ENCODE measurements at places on chromosomes 12 and 14. TPM values are rescaled to one million over a fixed set of nuclear protein-coding genes. Genes with fewer than 3 reads are reported as not detected.

Gene OVCH1
- not detected for total RNA-seq

DNA sequence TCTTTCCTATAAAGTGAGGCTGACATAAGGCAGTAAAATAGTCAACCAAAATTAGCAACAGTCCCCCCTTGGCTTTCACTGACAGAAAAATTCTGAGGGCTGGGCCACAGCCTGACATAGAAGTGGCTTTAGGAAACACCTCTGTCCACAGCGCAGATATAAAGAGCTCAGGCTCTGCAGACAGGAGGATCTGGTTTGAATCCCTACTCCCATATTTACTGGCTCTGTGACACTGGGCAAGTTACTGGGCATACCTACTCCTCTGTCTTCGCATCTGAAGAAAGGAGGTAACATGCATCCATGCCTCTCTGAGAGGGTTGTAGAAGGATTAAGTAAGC, 95.3 kb downstream of the STXBP6 start:
- no peak for DNase-seq
- H3K27ac ChIP-seq, result no peak overlapping the region
- no peaks in the 10 kb centered on the region for H3K27me3 ChIP-seq
- H3K36me3 ChIP-seq, result no peaks in the 10 kb centered on the region
- no peaks in the 10 kb centered on the region for H3K4me1 ChIP-seq

Gene TAS2R20
- total RNA-seq, result 1.6 TPM

- H3K27me3 ChIP-seq, result peaks cover 3% of the 10 kb centered on the region
- no peaks in the 10 kb centered on the region for H3K36me3 ChIP-seq
- no peaks in the 10 kb centered on the region for H3K4me1 ChIP-seq
- DNase-seq, result peak; percentile 24
These were observed 1.3 kb downstream of the NKX2-8 start for GRCh38 chr14:36580856-36581831.

GRCh38 chr14:32419429-32419828, 90.3 kb downstream of the AKAP6 start:
- H3K27ac ChIP-seq, result no peak overlapping the region
- no peak for DNase-seq
- no peaks in the 10 kb centered on the region for H3K27me3 ChIP-seq
- no peaks in the 10 kb centered on the region for H3K4me1 ChIP-seq
- no peaks in the 10 kb centered on the region for H3K36me3 ChIP-seq

DNA sequence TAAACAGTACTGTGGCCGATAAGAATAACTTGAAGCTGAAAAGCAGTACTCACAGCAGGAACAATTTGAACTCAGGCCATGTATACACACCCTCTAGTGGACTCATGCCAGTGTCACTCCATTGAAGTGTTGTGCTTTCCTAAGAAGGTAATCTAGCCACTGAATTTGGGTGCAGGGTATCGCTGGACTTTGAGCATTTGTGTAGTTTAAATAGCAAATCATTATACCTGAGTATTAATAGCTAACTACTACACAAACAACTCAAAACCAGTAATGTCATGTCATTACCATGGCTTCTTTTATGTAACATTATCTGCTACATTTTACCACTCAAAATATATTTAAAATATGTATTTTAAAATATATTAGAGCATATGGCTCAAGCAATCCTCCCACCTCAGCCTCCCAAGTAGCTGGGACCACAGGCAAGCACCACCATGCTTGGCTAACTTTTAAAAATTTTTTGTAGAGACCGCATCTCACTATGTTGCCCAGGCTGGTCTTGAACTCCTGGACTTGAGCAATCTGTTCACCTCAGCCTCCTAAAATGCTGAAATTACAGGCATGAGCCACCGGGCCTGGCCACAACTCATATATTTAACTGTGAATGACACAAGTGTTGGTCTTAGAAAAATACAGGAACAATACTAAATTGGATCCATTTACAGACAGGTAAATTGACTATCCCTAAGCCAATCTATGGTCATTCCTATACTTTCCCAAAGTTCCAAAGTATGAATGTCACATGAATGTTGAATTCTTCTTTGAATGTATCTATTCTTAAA, 25.6 kb upstream of the ARID4A start:
- no peak for DNase-seq
- H3K36me3 ChIP-seq, result peaks cover 8% of the 10 kb centered on the region
- no peak overlapping the region for H3K4me3 ChIP-seq

DNA sequence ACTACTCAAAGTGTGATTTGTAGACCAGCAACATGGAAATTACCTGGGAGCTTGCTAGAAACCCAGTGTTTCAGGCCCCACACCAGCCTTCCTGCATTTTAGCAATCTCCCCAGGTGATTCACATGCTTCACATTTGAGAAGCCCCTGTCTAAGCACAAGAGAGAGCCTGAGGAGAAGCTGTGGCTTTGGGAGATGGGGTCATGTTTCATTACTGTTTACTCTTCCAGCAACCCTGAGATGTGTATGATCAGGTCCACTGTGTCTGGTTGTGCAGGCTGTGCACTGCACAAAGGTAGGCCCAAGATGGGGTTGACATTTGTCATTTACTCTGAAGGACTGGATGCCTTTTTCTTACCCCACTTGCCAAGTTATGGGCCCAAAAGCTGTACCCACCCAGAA, 190.1 kb downstream of the SLC41A2 start:
- H3K27me3 ChIP-seq, result no peaks in the 10 kb centered on the region
- no peak overlapping the region for H3K27ac ChIP-seq

- DNase-seq, result no peak
- H3K4me1 ChIP-seq, result no peaks in the 10 kb centered on the region
- no peaks in the 10 kb centered on the region for H3K36me3 ChIP-seq
- H3K27me3 ChIP-seq, result no peaks in the 10 kb centered on the region
- no peak overlapping the region for H3K27ac ChIP-seq
These were observed 5.2 kb upstream of the LMO3 start for GRCh38 chr12:16611146-16611545.

Gene TCL1B
- total RNA-seq, result not detected

GRCh38 chr12:48601013-48601756, 31.3 kb upstream of the LALBA start:
- H3K36me3 ChIP-seq, result no peaks in the 10 kb centered on the region
- no peak overlapping the region for H3K27ac ChIP-seq
- peaks cover 5% of the 10 kb centered on the region for H3K27me3 ChIP-seq
- H3K4me1 ChIP-seq, result no peaks in the 10 kb centered on the region
- no peak for DNase-seq

Gene ABCC9
- total RNA-seq, result not detected

Gene CLBA1
- 1.1 TPM for total RNA-seq

- no peak overlapping the region for H3K27ac ChIP-seq
- H3K4me1 ChIP-seq, result no peaks in the 10 kb centered on the region
- DNase-seq, result no peak
- no peaks in the 10 kb centered on the region for H3K36me3 ChIP-seq
- no peak overlapping the region for H3K4me3 ChIP-seq
- no peaks in the 10 kb centered on the region for H3K27me3 ChIP-seq
These were observed 72.0 kb upstream of the SEL1L start for GRCh38 chr14:81605660-81606059.

- H3K4me3 ChIP-seq, result no peak overlapping the region
- H3K27me3 ChIP-seq, result no peaks in the 10 kb centered on the region
- no peak overlapping the region for H3K27ac ChIP-seq
- peaks cover 8% of the 10 kb centered on the region for H3K4me1 ChIP-seq
- peaks cover 11% of the 10 kb centered on the region for H3K36me3 ChIP-seq
- DNase-seq, result no peak
These were observed 17.1 kb downstream of the TMBIM4 start for GRCh38 chr12:66152732-66153131.

Gene LIN7A
- not detected for total RNA-seq

Gene CCDC177
- total RNA-seq, result not detected

DNA sequence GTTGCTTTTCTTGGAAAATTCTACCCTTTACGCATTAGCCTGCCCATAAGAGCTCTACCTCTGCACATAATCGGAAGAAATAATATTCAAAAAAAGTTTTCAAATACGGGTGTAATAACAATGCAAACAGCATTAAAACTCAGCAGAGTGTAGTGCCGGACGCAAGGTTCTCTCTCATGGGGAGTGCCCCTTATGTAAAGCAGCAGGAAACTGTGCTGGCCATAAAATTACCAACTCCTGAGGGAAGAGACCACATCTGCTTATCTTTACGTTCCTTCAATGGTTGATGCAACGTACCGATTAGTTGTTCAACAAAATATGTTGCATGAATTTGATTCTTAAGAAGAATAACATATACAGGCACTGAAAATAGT, 118.7 kb upstream of the TMCC3 start:
- H3K36me3 ChIP-seq, result no peaks in the 10 kb centered on the region
- H3K4me3 ChIP-seq, result no peak overlapping the region
- H3K27ac ChIP-seq, result no peak overlapping the region
- no peaks in the 10 kb centered on the region for H3K27me3 ChIP-seq
- H3K4me1 ChIP-seq, result no peaks in the 10 kb centered on the region

- DNase-seq, result peak; percentile 56
- H3K36me3 ChIP-seq, result peaks cover 29% of the 10 kb centered on the region
- H3K4me1 ChIP-seq, result peaks cover 4% of the 10 kb centered on the region
- peak overlapping the region; percentile 33 for H3K27ac ChIP-seq
These were observed 14.7 kb downstream of the CPSF6 start for GRCh38 chr12:69254046-69254445.

Gene TMEM132D
- total RNA-seq, result not detected

- H3K4me1 ChIP-seq, result no peaks in the 10 kb centered on the region
- DNase-seq, result no peak
- no peak overlapping the region for H3K4me3 ChIP-seq
- no peaks in the 10 kb centered on the region for H3K27me3 ChIP-seq
- no peak overlapping the region for H3K27ac ChIP-seq
- H3K36me3 ChIP-seq, result no peaks in the 10 kb centered on the region
These were observed 115.3 kb upstream of the NAP1L1 start for GRCh38 chr12:76199808-76200207.

Gene HECTD4
- total RNA-seq, result 47.9 TPM

DNA sequence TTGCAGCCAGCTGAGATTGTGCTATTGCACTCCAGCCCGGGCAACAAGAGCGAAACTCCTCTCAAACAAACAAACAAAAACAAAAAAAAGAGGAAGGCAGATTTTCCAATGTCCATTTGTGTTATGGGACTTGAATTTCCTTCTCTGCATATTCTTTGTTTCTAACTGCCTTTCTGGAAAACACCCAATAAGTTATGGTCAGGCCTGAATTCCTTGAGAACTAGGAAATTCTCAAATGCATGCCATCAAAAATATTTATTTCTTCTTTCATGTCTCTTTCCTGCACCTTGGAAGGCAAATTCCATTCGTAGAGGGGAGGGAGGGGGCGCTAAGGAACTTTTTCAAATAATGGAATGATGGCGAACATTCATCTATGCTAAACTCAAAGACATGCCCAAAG, 117.6 kb upstream of the TMCC3 start:
- no peak for DNase-seq
- H3K27ac ChIP-seq, result no peak overlapping the region
- H3K27me3 ChIP-seq, result no peaks in the 10 kb centered on the region
- no peaks in the 10 kb centered on the region for H3K4me1 ChIP-seq
- H3K4me3 ChIP-seq, result no peak overlapping the region

Gene LHX5
- not detected for total RNA-seq

DNA sequence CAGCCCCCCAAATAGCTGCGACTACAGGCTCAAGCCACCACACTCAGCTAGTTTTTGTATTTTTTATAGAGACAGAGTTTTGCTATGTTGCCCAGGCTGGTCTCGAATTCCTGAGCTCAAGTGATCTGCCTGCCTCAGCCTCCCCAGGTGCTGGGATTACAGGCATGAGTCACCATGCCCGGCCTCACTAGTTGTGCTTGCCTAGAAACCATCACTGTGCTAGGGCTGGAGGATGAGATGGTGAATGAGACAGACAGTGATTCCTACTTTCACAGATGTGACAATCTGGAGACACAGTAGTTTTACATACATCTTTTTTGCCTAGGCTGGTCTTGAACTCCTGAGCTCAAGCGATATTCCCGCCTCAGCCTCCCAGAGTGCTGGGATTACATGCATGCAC, 7.5 kb upstream of the MSI1 start:
- no peak overlapping the region for H3K4me3 ChIP-seq
- no peaks in the 10 kb centered on the region for H3K36me3 ChIP-seq
- no peaks in the 10 kb centered on the region for H3K27me3 ChIP-seq
- H3K4me1 ChIP-seq, result no peaks in the 10 kb centered on the region

GRCh38 chr14:28412077-28412476, 354.5 kb upstream of the FOXG1 start:
- no peak overlapping the region for H3K4me3 ChIP-seq
- no peak overlapping the region for H3K27ac ChIP-seq
- DNase-seq, result no peak
- no peaks in the 10 kb centered on the region for H3K4me1 ChIP-seq

GRCh38 chr12:28114488-28114887, 75.8 kb upstream of the CCDC91 start:
- H3K36me3 ChIP-seq, result no peaks in the 10 kb centered on the region
- H3K27me3 ChIP-seq, result no peaks in the 10 kb centered on the region
- H3K27ac ChIP-seq, result no peak overlapping the region
- DNase-seq, result no peak
- H3K4me3 ChIP-seq, result no peak overlapping the region

Gene SLC10A1
- not detected for total RNA-seq

DNA sequence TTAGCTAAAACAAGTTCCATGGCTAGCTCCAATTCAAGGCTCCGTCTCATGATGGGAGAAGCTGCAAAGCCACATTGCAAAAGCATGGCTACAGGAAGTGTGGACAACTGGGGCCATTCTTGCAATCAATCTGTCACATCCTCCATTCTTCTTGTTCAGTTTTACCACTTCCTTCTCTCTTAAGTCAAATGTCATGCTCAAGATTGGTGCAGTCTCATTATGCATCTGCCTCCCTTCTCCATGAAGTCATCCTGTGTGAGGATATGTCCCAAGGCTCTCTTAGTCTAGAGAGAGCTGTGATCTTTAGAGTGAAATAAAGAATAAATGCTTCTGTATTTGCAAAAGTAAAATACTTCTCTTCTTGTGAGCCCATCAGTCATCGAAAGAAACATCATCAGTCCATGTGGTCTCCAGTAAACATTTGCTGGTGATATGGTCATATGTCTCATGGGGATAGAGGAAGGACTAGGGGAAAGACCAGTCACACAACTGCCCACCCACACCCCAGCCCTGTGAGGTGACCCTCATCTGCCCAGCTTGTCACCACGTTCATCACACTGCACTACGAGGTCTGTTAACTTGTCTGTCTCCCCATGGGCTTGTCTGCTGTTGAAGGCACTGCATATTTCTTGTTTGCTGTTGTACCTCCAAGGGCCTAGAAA, 303.0 kb downstream of the NUAK1 start:
- no peaks in the 10 kb centered on the region for H3K4me1 ChIP-seq
- H3K27me3 ChIP-seq, result no peaks in the 10 kb centered on the region
- no peaks in the 10 kb centered on the region for H3K36me3 ChIP-seq
- no peak for DNase-seq

Gene IL31
- not detected for total RNA-seq

Gene P2RX7
- 14.7 TPM for total RNA-seq

GRCh38 chr12:6192604-6193380, 7.4 kb upstream of the CD9 start:
- H3K27me3 ChIP-seq, result no peaks in the 10 kb centered on the region
- no peaks in the 10 kb centered on the region for H3K4me1 ChIP-seq
- no peaks in the 10 kb centered on the region for H3K36me3 ChIP-seq
- no peak overlapping the region for H3K27ac ChIP-seq

DNA sequence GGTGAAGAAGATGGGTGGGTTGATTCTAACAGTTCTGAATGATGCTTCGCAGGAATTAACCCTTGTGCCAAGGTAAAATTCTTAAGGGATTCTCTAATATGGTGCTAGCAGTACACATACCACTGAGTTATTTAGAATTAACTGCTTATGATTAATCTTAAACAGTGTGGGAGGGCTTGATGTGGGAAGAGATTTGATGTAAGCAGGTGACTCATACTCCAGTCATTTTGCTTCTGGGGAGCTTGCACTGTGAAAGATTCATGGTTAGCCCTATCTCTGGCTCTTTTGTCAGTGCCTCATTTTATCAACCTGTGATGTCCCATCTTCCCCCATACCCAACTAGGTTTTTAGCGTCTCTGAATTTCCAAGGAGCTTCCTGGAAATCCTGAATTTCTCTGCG, 83.8 kb downstream of the NRXN3 start:
- no peaks in the 10 kb centered on the region for H3K4me1 ChIP-seq
- H3K27ac ChIP-seq, result no peak overlapping the region
- no peaks in the 10 kb centered on the region for H3K36me3 ChIP-seq
- no peak for DNase-seq
